NCI-H1694 treated with DMSO at 0.1 percent for 48 hours (cell line): ENCODE measurements at places on chromosomes 12 and 14.
A peak's percentile ranks its signal among the peaks of the same experiment; 100 is the strongest.

DNA sequence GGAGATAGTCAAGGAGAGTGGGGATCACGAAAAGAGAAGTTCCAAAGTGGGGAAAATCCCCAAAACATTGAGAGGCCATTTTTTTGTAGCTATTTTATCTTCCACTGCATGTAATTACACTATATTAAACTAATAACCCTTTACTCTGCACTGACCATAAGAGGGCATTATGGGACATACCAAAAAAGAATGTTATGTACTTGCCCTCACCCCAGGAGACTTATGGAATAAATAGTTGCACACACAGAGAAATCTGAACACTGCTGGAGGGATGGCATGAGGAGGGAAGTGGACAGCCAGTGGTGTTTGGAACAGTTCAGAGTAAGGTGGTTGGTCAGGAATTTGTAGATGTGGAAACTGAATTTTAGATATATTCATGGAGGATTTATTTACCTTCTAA is 422.9 kb downstream of the SNAPC1 start:
- DNase-seq, result no peak

DNA sequence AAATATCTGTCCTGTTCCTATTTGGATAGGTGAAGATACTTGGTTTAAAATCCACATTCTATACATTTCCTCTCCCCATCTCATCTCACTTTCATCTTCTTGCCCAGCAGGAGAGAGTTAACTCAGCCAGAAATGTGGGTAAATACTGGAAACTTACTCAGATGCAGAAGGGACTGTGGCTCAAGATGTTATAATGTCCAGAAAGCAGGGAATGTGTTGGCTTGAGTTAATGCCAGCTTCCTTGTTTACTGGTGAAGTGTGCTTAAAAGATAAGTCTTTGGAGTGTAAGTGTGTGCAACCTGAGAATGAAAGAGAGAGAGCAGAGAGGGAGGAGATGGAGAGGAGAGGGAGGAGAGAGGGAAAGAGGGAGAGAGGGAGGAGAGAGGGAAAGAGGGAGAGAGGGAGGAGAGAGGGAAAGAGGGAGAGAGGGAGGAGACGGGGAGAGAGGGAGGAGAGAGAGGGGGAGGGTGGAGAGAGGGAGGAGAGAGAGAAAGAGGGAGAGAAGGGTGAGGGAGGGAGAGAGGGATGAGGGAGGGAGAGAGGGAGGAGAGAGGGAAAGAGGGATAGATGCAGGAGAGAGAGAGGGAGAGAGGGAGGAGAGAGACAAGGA is 22.0 kb upstream of the SNRPF start:
- no peak for DNase-seq

- DNase-seq, result no peak
Observed at GRCh38 chr14:68247274-68247673, 427.7 kb downstream of the RAD51B start.

DNA sequence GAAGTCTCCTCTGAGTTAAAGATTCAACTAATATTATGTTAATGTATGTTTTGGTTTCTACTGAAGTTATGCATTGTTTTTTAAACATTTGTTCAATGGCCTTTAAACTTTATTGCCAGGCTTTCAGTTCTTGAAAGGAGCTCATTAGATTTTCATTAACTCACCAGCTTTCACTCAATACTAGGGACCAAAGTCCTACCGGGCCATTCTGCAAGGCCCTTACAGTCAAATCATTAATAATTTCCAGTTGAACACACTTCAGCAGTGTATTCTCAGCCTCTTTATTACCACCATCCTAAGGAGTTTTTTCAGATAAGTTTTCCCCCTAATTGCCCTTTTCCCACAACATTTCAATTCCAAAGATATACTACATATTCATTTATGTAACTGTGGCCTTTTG is 409.2 kb downstream of the DIO2 start:
- DNase-seq, result no peak

DNA sequence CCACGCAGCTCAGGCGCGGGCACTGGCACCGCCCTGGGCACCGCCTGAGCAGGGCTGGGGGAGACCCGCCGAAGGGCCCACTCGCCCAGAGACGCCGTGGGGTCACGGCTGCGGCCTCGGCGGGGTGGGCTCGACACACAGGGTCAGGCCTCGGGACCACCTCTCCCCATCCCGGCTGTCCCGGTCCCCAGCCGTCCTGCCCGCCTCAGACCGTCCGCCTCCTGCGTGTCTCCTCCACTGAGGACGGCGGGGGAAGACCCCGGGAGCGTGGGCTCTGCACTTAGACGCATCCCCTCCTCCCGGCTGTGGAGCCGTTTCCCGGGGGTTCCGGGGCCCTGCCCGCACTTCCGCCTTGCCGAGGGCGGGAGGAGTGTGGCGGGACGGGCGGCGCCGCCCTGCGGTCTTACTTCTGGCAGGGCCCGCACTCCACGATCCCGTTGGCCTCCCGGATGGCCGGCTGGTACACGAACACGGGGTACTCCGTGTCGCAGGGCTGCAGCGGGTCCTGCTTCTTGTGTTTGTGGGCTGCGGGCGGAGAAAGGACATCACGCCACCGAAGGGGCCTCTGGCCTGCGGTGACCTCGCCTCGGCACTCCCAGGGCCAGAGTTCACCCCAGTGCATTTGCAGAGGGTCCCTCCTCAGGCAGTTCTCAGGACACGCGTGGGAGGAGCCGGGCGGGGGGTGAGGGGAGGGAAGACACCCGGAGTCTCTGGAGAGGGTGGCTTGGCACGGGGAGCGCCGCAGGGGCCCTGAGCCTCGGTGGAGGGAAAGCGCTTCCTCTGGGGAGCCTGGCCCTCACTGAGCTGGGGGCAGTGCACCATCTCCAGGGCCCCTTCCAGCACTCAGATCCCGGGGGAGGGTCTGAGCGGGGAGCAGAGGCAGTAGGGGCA is 23.1 kb upstream of the LRTM2 start:
- DNase-seq, result no peak

DNA sequence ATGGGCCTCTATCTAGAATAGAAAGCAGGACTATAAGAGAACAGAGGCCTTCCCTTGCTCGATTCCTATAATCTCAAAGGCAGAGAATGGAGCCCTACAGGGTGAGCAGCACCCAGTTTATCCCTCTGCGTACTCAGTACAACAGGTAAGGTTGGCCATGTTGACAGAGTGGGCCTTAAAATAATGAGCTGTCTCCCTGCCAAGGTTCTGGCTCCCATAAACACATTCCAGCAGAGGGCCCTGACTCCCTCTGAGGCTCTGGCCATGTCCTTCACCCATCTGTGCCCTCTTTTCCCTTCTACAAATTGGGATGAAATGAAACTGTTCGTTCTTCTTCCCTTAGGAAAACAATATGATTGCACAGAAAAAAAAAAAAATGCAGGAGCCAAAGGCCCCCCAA is 16.9 kb upstream of the PNMA1 start:
- DNase-seq, result no peak

GRCh38 chr14:65414961-65415589 is 2.5 kb downstream of the FUT8 start:
- peak; percentile 68 for DNase-seq

GRCh38 chr12:124683152-124684124 is 116.0 kb upstream of the NCOR2 start:
- no peak for DNase-seq

DNA sequence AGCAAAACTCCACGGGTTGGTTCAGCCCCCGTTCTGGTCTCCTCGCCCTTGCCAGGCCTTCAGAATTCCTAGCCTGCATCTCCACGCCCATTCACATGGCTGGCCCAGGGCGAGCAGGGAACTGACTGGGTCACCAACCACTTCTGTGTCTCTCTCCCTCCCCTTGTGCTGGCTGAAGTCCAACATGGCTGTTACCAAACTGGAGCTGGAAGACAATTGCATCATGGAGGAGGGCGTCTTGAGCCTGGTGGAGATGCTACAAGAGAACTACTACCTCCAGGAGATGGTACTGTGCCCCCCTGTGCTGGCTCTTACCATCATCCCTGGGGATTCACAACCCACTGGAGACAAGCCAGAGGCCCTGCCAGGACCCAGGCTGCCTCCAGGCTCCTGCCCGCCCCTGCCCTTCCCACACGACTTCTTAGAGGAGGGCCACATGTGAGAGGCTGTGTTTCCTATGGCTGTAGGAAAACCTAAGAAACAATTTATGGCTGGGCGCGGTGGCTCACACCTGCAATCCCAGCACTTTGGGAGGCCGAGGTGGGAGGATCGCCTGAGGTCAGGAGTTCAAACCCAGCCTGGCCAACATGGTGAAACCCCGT is 9.9 kb downstream of the LRRC74A start:
- no peak for DNase-seq

DNA sequence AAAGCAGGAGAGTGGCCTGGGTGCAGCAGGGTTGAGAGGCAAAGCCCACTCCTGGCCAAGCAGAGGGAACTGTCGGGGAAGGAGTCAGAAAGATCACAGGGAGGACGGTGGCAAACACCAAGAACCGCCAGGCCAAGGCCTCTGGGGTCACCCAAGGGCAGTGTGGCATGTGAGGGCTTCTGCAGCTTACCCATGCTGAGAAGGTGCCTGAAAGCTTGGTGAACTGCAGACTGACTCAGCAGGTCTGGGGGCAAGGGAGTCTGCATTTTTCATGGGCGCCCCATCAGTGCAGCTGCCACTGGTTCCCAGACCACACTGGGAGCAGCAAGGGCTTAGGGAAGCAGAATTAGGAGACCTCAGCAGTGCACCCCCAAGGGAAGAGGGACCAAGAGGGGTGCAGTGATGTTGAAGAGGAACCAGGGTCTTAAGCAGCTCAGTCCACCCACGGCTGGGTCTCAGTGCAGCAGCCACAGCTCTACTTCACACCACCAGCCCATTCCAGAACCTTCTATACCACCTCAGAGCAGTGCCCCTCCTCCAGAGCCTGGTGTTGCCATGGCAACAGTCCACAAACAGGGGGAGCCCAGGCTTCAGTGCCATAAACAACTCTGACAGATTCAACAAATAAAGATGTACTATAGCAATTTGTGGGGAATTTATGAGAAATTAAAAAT is 59.4 kb downstream of the ITPK1 start:
- no peak for DNase-seq

DNA sequence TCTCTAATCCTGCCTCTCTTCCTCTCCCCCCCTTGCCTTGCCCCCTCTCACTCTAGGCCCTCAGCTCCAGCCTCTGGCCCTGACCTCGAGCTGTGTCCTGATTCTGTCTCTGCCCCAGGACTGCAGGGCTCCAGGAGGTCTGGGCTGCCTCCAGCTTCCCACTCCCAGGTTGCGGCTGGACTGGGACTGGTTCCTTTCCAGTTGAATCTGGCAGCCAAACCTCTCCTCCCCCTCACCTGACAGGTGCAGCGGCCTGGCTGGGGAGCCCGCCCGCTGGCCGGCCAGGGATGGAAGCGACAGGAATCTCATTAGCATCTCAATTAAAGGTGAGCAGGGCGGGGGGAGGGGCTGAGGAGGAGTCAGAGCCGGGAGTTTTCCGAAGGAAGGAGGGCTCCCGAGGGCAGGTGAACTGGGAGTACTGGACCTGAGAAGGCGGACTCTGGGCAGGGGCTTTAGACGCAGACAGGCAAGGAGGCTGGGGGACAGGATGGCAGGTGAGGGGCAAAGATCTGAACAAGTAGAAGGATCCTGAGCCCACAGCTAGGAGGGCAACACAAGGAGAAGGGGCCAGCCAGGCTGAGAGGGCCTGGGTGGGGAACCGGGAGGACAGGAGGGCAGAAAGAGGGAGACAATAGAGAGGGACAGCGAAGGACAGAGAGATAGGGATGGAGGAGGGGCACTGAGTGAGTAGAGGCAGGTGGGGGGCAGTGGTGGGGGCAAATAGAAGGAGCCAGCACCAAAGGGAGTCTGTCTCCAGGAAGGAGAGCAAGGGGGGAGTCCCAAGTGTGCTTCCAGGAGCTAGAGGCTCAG is at the start of gene SCNN1A:
Gene SCNN1A, minus strand, starts transcription at position 295 of the 810 bp plus-strand sequence. CDS start 780 bp downstream, outside the sequence.
- no peak for DNase-seq

DNA sequence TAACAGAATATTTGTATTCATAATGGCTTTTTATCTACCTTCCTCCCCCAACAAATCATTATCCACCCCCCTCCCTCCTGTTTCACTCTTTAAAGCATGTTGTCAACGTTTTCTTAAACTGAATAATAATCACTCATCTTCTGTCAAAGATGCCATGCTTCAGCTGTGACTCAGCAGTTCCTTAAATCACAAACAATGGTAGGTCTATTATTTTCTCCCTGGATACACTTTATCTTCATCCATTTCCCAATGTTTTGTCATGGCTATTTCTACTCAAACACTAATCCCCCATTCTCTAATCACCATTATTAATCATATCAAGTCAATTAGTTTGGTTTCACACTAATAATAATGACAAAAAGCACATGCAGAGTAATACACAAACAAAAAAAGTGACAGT is 6.5 kb downstream of the CLEC12B start:
- no peak for DNase-seq

GRCh38 chr14:71856199-71856919 is 75.9 kb upstream of the RGS6 start:
- no peak for DNase-seq

DNA sequence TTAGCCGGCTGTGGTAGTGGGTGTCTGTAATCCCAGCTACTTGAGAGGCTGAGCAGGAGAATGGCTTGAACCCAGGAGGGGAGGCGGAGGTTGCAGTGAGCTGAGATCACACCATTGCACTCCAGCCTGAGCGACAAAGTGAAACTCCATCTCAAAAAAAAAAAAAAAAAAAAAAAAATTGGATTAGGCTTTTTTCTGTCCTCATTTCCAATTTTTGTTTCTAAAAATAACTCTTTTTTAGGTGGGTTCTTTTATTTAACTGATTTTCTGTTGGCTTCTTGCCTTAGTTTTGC is 863.7 kb downstream of the LRFN5 start:
- no peak for DNase-seq

DNA sequence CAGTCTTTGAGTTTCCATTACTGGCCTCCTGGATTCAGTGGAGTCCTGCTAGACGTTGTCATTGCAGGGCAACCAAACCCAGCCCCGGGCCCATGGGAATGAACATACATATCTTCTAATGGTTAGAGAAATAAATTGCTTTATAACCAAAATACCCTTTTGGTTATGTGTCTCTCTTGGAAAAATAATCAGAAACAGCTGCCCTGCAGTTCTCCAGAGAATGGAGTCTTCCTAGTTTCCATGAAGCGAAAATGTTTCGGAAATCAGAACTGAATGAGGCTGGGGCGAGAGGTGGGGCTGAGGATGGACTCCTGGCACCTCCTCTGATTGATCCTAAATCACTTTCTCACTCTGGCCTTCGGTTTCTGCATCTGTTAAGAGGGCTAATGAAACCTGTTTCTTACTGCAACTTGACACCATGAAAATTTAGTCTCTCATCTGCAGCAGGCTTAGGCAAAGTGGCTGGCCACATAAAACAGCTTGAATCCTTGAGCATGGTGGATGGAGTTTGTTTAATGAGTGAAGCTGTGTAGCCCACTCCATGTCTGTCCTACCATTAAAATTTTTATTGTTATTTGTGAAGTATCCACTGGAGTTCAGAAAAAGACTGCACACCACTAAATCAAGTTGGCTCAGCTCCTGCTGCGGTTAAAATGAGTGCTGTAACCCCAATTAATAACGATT is 198.9 kb downstream of the CACNA1C start:
- DNase-seq, result no peak

- no peak for DNase-seq
Observed at GRCh38 chr12:131087302-131087818, 133.7 kb downstream of the ADGRD1 start.

- no peak for DNase-seq
Observed at GRCh38 chr12:32598688-32599087, 80.4 kb upstream of the DNM1L start.
